Immature natural killer cell (primary cell): ENCODE measurements at places on chromosomes 5 and 9.

DNA sequence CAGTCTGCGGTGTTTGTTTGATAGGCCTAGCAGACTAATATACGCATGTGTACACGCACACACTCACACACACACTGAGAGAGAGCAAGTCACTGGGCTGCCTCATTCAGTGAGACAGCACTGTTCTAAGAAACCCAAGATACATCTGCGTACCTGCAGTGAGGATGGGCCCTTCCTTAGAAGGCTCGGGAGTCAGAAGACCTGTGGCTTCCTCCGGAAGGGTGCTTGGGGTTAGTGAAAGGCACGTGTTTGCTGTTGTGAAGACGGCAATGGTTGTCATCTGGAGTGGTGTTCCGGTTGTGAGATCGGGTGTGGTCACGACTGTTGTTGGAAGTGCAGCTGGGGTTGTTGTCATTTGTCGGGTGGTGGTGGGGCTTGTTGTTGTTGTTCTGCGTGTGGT, 11.7 kb downstream of the TIMD4 start:
- no peak for DNase-seq

DNA sequence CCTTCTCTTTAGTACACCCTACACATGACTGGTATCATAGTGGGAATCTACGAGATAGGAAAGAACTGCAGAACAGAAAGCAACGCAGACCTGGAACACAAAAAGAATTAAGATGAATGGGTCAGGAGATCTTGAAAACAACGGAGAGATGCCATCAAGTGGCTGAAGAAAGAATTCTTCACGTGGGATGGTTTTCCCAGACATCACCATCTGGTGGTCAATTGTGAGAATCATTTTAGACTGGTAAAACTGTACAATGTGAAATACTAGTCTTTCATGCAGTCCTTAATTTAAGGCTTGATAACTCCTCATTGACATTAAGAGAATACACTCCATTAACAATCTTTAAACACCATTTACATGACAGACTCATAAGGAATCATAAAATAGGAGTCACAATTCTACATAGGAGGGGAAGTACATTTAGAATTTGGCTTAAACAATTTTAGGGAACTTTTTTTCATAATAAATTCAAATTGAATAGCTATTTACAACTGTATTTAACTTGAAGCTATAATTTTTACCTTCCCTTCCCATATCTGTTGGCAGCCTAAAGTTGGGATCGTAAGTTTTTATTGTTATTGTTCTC, 128.4 kb upstream of the TRPM3 start:
- no peak for DNase-seq

GRCh38 chr5:110809006-110809405, 70.2 kb downstream of the SLC25A46 start:
- no peak for DNase-seq

DNA sequence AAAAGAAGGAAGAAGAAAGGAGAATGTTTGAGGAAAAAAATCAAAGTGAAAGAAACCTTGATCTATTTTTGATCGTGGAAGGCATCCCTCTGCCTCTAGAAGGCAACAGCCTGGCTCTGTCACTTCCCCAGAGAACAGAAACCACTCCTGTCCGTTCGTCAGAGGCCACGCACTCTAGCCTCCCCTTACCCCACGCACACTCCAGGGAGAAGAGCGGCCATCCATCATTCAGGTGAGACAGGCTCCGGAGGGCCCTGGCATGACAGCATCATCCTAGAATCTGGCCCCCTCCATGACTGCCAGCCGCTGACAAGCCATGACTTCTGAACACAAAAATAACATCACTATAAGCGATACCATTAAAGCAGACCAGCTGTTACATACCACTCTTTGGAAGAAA, 135.8 kb downstream of the ROR2 start:
- DNase-seq, result no peak

GRCh38 chr9:33051144-33051543, 25.3 kb downstream of the SMU1 start:
- DNase-seq, result no peak

GRCh38 chr5:117982691-117983090, 1005.7 kb downstream of the DTWD2 start:
- no peak for DNase-seq

- DNase-seq, result peak; percentile 14
These were observed 722 bp downstream of the TBC1D9B start for GRCh38 chr5:179906795-179907555.

GRCh38 chr9:120281665-120282064, 298.3 kb downstream of the CDK5RAP2 start:
- DNase-seq, result no peak
